Stimulated activated CD8-positive, alpha-beta memory T cell treated with anti-CD3 and anti-CD28 coated beads, Interleukin-7, amount 100 ng/mL, for 24 hours (primary cell): ENCODE measurements at places on chromosomes 4 and X.

GRCh38 chr4:95614684-95615205, 66.0 kb upstream of the UNC5C start:
- no peak for DNase-seq

GRCh38 chrX:114675365-114675764, 91.5 kb downstream of the HTR2C start:
- DNase-seq = no peak

- no peak for DNase-seq
Measured at GRCh38 chrX:20538974-20539373, 272.3 kb upstream of the RPS6KA3 start.

GRCh38 chr4:148795156-148795864, 353.1 kb upstream of the NR3C2 start:
- DNase-seq = no peak

DNA sequence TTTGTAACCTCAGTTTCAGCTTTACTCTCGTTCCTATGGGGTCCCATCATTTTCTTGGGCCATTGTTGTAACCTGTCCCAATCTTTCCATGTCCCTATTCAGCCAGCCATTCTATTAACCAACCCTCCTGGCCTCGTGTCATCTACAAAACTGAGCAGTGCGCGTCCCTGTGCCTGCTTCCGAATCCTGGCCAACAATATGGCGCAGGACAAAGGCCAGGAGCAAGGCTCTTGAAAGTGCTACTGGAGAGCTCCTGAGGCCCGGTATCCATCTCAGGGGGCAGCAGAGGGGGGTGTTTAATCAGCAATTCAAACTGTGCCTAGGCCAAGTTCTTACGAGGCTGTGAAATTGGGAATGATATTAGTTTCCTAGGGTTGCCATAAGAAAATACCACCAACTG, 41.2 kb upstream of the APLN start:
- DNase-seq = no peak

GRCh38 chrX:147781844-147782243, 129.9 kb upstream of the FMR1 start:
- no peak for DNase-seq

- DNase-seq = no peak
Measured at GRCh38 chr4:184355111-184355604, 119.2 kb downstream of the IRF2 start.

GRCh38 chrX:37986893-37987292, 19.5 kb upstream of the SYTL5 start:
- no peak for DNase-seq

DNA sequence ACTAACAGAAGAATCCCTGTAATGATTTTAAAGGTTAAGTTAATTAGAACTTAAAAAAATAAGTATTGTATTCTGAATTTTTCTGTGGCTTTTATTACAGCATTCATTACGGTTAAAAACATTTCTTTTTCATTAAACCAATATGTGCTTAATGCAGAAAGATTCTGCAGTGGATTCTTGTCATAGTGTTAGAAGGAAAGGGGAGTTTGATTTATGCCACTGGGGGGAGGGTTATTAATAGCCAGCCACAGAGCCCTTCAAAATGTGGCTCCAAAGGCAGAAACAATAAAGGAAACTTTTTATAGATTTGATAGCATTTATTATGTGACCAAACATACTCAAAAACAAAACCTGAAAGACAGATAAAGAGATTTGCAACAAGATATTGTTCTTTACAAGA, 9.1 kb downstream of the SMAD1 start:
- DNase-seq = no peak
